ENCODE measurements at places on chromosomes 4 and X.

GRCh38 chrX:131791608-131792355, 231.3 kb upstream of the STK26 start:
- no peak for DNase-seq

DNA sequence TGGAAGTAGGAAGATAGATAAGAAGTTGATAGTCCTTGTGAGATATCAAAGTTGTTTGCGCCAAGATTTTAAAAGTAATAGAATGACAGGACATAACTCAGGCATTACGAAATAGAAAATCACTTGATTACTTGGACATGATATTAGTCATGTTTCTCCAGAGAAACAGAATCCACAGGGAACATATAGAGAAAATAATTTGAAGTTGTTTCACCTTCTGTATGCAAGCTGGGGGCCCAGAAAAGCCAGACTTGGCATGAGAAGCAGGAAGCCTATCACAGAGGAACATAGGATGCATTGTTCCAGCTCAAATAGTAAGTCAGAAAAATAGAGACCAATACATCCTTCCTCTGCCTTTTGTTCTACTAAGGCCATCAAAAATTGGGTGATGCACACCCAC, 715.9 kb downstream of the TECRL start:
- DNase-seq, result no peak

- no peak for DNase-seq
These were observed 88.4 kb downstream of the PDE5A start for GRCh38 chr4:119540249-119540648.

GRCh38 chr4:108751321-108751720, 11.5 kb downstream of the ETNPPL start:
- DNase-seq, result no peak

- DNase-seq, result no peak
These were observed 31.1 kb upstream of the WDR17 start for GRCh38 chr4:176034499-176034898.

GRCh38 chrX:9873360-9873759, 87.1 kb downstream of the SHROOM2 start:
- no peak for DNase-seq

Measured in WTC11 (cell line).